ENCODE measurements at places on chromosomes 3 and 15.

DNA sequence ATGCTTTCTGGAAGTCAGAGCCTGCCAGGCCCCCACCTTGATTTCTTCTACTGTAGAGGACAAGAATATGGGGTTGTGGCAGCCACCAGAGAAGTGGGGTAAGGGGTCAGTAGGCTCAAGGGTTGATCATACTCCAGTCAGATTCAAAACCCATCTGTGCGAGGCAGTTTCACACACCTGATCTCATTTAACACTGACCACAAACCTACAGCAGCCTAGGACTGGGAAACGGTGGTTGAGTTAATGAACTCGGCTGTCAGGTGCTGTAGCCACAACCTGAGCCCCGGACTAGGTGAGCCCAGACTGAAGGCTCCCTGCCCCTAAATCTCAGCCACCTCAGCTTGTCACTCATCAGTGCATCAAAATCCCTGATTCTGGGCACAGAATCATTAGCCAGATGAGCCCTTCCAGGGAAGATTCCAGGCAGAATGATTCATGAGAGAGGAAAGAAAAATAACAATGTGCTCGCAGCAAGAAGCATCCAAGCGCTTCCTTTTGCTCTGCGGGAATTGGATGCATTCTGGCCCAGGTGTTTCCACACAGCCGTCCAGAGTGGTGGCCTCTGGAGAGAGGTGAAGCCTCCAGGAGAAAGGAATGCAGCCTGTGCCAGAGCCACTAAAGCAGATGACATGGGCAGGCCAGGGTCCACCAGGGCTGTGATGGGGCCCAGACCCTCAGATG is 102.1 kb downstream of the SRGAP3 start:
- DNase-seq, result no peak

- no peak for DNase-seq
Measured at GRCh38 chr3:169400205-169400604, 263.3 kb downstream of the MECOM start.

- peak; percentile 37 for DNase-seq
Measured at GRCh38 chr3:112333381-112334317, 693 bp downstream of the CD200 start.

DNA sequence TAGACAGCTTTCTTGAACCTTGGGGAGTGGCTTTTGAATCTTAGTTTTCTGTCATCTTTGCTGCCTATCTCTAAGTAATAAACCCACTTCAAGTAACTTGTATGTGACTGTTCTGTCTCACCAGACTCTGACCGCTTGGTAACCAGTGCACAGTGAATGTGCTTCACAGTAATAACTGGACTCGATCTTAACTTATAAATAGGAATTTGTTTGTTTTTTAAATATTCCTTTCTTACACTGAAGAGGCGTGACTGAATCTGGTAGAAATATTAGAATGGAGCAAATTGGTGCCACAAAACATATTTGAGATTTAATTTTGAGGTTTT is 318.0 kb downstream of the GBE1 start:
- no peak for DNase-seq

- no peak for DNase-seq
Measured at GRCh38 chr3:4866866-4867265, 112.4 kb upstream of the BHLHE40 start.

DNA sequence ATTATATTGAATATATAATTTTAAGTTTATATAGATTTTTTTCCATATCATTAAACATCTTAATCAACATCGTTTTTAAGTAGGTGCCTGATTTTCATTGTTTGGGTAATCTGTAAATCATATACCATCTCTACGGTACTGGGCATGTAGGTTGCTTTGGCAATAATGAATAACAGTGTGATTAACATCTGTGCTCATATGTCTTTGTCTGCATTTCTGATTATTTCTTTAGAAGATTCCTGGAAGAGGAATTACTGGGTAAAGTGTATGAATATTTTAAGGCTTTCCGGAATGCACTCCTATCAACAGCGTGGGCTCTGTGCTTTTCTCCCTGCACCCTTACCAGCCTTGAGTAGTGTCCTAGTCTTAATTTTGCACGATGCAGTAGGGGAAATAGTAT is 119.8 kb upstream of the LIPC start:
- DNase-seq, result no peak

DNA sequence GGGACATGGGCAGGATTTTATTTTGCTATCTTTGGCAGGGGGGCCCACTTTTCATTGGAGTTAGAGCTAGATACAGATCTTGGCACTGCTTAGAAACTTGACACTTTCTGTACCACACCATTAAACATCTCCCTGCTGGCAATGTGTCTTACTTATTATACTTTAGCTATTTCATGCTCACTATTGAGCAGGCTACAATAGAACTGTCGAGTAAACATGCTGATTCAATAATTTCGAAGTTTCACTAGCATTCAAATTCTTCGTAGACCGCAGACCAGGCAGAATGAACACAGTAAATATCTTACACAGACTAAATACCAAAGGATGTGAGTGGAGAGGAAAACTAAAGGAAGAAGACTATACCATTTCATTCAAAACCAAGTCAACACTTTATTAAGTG is 180.8 kb downstream of the UNC13C start:
- DNase-seq, result no peak

GRCh38 chr3:53865732-53866499 is 16.0 kb downstream of the ACTR8 start:
- DNase-seq, result no peak

Data from activated CD4-positive, CD25-positive, alpha-beta regulatory T cell treated with anti-CD3 and anti-CD28 coated beads, Interleukin-2, amount 50 U/mL, for 72 hours (primary cell).